Activated T-cell treated with anti-CD3 and anti-CD28 coated beads for 48 hours (primary cell): ENCODE measurements at places on chromosomes 4 and X.
A peak's percentile ranks its signal among the peaks of the same experiment; 100 is the strongest.

DNA sequence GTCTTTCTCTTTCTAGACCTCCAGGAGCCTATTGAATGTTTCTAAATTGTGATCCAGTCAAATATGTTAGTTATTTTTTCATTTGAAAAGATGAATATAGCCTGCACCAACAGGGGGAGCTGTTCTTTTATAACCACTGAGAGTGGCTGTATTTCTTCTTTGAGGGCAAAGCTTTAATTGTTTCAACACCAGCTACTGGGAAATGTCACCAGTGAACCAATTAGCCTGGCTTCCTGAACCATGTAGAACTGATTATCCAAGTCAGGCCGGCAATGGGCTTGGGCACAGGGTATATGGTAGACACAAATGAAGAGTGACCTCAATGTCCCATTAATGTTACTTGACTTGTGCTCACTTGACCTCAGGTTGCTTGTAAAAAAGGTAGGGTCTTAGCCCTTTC, 4.8 kb upstream of the DAPP1 start:
- DNase-seq, result no peak

DNA sequence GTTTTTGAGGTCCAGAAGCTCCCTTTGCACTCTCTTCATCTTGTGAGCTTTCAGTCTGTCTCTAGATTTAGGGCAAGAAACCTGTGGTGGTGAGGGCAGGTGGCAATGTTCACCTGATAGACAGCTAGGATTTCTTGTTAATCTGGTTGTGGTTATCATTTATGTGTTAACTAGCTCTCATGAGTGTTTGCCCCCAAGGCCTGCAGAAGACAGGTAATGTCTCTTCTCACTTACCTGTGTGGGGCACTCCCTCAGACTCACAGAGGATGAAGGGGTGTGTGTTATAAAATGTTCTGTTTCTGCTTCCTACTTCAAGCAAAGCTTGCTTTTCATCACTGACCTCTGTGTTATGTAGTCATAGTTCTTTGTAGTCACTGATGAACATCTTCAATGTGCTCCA, 17.8 kb downstream of the EGF start:
- no peak for DNase-seq

GRCh38 chrX:46169808-46170207, 375.4 kb downstream of the ZNF674 start:
- DNase-seq, result no peak

DNA sequence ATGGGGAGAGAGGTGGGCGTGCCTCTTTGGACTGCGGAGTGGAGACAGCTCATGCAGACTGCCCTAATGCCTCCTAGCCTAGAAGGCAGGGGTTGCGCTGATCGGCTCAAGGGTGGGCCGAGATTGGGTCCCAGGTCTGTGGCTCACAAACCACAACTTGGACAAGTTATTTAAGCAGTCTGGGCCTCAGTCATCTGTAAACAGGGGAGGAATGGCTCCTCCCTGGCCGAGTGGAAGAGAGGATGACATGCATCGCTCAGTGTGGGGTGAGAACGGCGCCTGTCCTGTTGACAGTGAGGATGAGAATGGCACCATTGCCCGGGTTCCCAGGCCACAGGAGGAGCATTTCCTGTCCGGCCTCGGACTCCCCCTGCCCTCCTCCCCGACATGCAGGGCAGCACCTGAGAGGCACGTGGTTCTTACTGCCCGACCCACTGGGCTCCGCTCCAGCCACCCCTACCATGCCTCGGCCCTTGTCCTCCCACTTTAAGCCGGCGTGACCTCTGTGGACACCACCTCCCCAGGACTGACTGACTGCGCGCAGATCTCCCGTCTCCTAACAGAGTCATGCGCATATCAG, 40.3 kb upstream of the GRPEL1 start:
- no peak for DNase-seq

DNA sequence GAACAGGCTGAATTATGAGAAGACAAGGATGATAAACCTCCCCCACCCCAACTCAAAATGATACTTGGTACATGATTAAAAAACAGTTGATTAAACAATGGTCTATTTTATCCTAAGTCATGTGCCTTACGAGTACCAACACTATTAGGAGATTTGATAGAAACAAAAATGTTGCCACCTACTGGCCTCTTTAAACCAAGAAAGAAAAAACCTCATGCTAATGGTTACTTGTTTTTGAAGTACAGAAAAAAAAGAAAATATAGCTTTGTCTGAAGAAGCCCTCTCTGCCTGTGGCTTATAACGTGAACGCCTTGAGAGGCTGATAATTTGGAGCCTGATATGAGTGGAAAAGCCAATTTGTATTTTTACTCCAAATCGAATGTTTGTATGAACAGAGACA, 538.2 kb downstream of the DMD start:
- DNase-seq, result no peak

DNA sequence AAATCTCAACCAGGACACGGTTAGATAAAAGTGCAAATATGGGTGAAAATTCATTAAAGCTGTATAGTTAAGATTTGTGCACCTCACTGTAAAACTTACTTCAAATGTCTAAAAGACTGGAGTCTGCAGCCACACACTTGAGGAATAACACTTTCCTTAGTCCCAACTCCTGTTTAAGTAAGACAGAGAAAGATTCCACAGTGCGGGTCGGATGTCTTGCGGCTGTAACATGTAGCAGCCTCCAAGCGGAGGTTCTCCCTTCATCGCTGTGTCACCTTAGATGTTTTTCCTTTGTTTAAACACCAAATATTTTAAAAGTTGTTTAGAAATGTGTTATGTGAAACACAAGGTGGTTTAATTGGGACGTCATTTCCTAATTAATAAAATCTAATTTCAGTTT, 905 bp upstream of the MAEA start:
- DNase-seq, result no peak

DNA sequence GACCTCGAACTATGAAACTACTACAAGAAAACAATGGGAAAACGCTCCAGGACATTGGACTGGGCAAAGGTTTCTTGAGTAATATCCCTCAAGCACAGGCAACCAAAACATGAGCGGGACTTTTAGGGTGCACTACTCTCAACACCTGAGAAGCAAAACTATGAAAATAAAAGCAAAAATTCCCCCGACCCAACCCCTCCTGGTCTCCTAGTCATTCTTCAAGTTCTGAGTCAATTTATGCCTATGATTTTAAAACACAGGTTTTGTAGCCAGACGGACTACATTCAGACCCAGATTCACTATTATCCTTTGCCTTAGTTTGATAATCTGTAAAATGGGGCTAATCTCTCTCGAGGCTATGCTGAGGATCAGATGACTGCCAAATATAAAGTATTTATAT, 97.0 kb downstream of the SOWAHB start:
- no peak for DNase-seq

DNA sequence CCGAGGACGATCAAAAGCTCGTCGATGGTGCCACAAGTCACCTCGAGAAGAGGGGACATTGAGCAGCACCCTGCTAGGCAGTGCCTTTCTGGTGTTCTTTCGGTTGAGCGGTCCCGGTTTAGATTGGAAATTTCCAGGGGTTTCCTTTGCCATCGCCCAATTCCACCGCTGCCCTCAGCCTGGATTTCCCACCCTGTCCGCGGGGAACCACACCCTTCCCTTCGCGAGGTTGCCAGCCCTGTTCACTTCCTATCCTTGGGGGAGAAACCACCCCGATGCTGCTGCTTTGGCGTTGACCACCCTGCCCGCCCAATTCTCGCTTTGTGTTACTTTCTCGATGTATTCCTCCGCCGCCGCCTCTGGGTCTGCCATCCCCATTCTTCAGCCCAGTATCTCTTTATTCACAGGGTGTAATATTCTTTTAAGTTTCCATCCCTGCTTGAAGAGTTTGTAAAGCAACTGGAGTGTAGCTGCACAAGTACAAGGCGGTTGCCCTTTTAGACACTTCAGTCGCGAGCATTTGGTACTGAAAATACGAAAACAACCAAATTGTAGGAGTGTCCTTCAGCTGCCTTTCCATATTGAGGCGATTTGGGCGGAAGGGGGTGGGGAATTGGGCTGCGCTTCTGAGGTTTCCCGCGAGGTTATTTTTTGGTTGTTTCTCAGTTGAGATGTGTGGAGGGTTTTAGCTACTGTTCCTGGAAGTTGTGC, 1.1 kb downstream of the OGT start:
- peak; percentile 28 for DNase-seq

DNA sequence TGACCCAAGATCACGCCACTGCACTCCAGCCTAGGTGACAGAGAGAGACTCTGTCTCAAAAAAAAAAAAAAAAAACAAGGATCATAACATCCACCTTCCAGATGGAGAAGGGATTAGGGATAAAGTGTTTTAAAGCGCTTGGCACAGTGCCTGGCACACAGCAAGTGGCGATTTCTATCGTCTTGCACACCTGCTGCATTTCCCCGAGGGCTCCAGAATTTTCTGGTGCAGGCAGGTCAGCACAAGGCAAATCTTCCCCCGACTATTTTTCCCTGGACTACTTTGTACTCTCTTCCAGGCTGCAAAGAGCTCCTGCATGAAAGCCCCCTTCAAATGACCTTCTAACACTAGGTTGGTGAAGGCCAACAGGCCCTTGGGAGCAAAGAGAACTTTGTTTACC, 57.3 kb downstream of the APBB2 start:
- DNase-seq, result no peak

GRCh38 chr4:110977554-110977953, 354.7 kb upstream of the PITX2 start:
- DNase-seq, result no peak

GRCh38 chrX:101190736-101191135, 28.9 kb upstream of the DRP2 start:
- no peak for DNase-seq

DNA sequence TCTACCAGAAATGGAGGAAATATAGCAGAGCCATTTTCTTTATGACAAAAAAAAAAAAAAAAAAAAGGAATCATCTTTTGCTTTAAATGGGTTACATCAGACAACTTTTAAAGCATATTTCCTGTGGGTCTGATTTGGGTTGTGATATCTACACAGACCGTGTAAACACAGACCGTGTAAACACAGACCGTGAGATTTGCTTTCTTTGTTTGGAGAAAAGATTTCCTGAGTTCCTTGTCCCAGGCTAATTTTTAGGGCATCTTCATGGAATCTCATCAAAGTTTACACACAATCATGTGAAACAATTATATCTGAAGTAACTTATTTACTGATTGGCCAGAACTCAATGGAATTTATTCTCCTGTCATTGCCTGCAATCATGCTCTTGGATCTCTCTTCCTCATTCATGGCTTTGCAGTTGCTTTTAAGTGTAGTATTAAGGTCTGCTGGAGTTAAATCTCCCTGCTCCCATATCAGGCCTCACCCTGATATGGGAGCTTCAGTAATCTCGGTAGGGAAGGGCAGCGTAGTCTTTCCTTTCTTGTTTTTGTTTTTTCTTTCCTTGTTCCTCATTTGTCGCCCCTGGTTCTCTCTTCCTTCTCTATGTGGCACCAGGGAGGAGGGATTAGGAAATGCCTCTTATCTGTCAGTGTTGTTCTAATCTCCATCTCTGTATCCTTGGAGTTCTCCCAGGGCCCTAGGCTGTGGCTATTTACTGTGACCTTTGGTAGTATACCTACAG, 248.6 kb upstream of the JADE1 start:
- no peak for DNase-seq

DNA sequence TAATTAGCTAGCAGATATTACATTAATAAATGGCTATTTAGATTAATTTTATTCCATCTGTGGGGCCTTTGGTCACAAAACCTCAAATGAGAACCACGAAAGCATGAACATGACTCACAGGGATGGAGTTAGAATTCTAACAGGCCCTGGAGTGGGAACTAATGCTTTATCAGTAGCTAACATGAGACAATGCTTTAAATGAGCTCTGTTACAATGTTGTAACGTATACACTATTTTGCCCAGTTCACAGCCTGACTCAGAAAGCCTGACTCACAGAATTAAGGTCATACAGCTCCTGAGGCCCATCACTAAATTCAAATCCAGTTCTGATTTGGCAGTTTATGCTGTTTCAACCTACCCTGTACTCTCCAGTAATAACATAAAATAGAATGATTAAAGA, 23.2 kb downstream of the VEGFC start:
- no peak for DNase-seq

DNA sequence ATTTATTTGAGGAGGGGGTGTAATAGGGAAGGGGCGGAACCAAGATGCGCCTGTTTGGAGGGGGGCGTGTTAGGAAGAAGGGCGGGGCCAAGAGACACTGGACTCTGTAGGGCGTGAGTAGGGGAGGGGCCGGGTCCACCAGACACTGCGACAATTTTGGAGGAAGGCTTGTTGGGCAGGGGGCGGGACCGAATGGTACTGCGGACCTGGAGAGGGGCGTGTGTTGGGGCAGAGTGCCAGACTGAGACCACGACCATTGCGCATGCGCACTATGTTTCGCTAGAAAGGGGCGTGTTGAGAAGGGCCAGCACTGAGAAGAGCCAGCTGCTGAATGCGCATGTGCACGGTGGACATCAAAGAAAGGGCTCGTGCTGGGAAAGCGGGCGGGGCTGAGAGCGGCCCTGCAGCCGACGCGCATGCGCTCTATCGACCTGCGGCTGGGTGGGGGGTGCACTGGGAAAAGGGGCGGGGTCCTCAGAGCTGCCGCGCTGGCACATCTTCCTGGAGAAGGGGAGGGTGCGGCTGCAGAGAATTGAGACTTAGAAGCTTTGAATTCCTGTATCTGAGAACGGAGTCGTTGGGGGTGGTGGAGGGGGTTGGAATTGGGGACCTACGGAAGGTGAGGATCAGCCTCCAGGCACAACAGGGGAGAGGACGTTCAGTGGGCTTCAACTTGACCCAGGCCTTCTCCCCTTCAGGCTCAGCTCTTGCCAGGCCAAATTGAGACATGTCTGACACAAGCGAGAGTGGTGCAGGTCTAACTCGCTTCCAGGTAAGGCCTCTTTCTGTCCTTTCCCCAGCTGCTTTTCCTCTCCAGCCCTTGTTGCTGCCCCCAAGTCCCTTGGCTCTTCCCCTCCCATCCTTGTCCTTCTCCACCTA, 1.3 kb downstream of the MAGED2 start:
- peak; percentile 79 for DNase-seq

- DNase-seq, result no peak
Observed at GRCh38 chrX:137847376-137847775, 281.4 kb downstream of the ZIC3 start.
